ENCODE measurements at places on chromosomes 4 and X.

GRCh38 chr4:48960988-48961635 lies 25.0 kb upstream of the CWH43 start:
- DNase-seq = no peak

- no peak for DNase-seq
Observed at GRCh38 chr4:156591679-156592078, 379.9 kb downstream of the PDGFC start.

DNA sequence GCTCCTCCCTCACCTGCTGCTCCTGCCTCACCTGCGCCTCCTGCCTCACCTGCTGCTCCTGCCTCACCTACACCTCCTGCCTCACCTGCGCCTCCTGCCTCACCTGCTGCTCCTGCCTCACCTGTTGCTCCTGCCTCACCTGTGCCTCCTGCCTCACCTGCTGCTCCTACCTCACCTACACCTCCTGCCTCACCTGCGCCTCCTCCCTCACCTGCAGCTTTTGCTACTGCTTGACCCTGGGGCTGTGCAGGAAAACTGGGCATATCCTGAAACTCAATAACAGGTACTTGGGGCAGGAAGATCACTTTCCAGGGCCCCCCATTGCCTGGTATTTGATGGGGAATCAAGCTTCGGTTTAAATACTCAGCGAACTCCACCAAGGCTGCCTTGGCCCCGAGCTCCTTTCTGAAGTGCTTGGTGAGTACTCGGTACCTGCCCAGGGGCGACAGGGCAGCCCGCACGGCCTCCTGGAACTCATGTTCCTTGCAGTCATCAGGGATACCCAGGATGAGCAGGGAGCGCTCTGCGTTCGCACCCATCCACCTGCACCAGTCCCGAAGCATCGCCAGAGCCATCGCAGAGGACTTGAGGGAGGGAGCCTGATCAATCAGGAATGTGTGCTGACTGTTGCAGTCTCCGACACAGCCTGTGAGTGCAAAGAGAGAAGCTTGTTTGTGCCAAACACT lies 2.7 kb downstream of the PNMA6E start:
- DNase-seq = no peak

- no peak for DNase-seq
Observed at GRCh38 chr4:100174985-100175383, 15.3 kb downstream of the DDIT4L start.

- no peak for DNase-seq
Observed at GRCh38 chr4:165428957-165429356, 50.1 kb downstream of the CPE start.

DNA sequence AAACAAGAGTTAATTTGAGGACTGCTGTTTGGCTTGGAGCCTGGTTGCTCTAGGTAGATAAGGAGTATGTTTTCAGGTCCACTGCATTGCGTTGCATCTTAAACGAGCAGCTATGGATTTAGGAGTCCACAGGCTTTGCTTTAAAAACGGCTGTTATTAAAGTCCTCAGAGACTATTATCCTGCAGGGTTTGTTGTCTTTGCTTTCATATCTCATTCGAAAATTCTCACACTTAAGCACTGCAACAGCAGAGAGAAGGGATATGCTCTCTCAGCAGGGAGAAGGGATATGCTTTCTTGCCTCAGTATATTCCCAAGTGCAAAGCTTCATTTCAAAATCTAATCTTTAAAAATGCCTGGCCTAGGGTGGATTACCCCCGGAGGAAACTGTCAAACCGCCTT lies 444.7 kb upstream of the FTHL17 start:
- no peak for DNase-seq

GRCh38 chr4:122861172-122861943 lies 34.7 kb downstream of the FGF2 start:
- DNase-seq = no peak

GRCh38 chrX:139776599-139776998 lies 68.6 kb upstream of the MCF2 start:
- DNase-seq = no peak

DNA sequence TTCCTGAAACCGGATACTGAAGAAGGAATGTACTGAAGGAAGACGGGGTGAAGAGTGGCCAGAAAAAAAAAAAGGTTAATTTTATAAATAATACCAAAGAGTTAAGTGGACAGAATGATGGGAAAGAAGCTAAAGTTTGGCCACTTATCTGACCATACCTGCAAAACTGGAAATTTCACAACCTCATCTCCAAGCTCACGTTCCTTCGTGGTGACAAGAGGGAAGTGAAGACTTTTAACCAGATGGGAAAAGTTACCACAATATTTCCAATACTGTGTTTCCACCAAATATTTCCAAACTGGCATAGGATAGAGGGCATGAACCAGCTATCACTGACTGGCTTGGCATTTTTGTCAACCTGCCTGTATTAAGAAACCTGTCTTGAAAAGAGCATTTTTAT lies 56.4 kb downstream of the MAML3 start:
- DNase-seq = no peak

GRCh38 chrX:18748499-18748898 lies 41.1 kb downstream of the PPEF1 start:
- no peak for DNase-seq

All from activated T-cell treated with anti-CD3 and anti-CD28 coated beads, Interleukin-2, amount 50 U/mL, for 1 hour (primary cell).